ENCODE measurements at places on chromosomes 11 and 22.

DNA sequence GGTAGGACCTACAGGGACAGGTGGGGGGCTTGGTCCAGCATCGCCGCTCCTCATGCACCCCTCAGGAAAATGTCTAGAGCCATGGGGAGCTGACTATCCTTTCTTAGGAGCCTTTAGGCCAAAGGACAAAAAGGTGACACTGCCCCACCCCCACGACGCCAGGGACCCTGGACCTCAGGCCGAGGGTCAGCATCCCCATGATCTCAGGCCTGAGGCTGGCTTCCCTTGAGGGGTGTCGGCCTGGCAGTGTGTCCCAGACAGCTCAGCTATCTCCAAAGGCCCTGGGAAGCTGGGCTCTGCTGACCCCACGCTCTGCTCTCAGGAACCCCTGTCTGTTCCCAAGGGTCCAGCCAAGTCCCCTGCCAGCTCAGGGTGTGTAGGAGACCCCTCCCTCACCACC is 16.3 kb downstream of the MRGPRG start:
- DNase-seq = no peak

- DNase-seq = no peak
Measured at GRCh38 chr11:5983443-5983842, 3.3 kb downstream of the OR52L1 start.

- DNase-seq = no peak
Measured at GRCh38 chr11:104964247-104964646, 4.1 kb downstream of the CASP4 start.

DNA sequence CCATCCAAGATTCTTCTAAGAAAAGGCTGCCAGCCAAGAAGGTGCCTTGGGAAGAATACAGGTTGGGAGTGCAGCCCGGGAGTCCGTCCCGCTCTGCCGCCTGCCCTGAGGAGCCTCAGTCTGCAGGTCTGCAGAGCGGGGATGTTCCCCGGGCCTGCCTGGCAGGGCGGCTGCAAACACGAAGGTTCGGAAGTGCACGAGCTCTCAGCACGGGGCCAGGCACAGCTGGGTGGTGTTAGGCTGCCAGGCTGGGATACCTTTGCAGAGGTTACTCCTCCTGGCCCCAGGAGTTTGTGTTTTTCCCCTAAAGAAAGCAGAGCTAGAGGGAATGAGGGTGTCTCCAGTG is 9.4 kb upstream of the PRR5 start:
- no peak for DNase-seq

DNA sequence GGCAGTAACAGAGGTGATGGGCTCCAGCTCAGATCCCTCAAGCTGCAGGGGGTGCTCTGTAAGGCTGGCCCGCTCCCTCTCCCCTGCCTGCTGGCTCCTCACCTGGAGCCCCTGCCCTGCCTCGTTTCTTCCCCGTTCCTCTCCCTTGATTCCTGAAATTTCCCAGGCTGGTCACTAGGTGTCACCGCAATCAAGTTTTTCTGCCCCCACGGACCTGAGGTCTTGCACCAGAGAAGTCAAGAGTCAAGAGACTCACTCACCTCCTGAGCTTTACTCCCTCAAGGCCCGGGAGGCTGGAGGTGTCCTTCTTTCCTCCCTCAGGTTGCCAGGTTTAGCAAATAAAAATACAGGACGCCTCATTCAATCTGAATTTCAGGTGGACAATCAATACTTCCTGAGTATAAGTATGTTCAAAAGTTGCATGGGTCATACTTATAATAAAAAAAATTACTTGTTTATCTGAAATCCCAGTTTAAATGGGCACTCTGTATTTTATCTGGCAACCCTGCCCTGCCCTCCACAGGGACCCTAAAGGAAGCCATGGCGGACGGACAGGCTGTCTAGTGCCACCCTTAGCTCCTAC is 69.2 kb downstream of the SCUBE1 start:
- DNase-seq = peak; percentile 14

DNA sequence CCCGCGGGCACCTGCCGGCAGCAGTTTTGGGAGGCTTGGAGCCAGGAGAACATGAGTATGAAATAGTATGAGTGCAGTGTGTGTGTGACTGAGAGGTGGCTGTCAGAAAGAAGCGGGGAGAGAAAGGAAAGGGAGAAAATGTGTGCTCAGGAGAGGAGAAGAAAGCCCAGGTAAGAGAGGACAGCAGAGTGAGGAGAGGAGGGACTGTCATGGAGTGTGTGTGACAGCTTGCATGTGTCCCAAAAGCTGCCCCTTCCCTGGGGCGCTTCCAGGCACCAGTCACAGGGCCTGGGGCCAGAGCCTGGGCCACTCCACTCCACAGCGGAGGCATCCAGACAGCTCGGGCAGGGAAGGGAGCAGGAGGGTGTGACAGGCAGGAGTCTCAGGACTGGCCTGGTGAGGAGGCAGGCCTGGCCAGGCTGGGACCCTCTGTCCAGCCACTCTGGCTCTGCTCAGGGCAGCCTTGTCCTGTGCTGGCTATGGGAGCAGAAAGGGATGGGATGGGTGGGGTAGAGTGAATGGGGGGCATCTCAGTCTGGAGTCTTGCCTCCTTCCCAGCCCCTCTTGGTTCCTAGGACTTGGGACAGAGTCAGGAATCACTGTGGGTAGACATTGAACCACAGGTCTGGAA is 949 bp downstream of the MMP11 start:
- DNase-seq = no peak

DNA sequence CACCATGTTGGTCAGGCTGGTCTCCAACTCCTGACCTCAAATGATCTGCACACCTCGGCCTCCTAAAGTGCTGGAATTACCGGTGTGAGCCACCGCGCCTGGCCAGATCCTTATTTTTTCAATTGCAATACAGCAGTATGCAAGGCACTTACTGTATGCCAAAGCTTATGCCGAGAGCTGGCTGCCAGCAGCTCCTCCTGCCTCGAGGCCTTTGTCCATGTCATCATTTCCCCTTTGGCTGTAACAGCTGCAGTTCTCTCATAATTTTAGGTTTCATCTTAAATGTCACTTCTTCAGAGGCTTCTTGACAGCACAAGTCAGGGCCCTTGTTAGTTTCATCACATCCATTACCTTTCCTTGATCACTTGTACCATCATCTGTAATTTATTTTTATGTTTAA is 1.5 kb upstream of the SREBF2 start:
- no peak for DNase-seq

GRCh38 chr11:96306933-96307775 is 35.8 kb downstream of the MAML2 start:
- DNase-seq = no peak

GRCh38 chr11:105181100-105181499 is 41.5 kb upstream of the CARD18 start:
- no peak for DNase-seq

DNA sequence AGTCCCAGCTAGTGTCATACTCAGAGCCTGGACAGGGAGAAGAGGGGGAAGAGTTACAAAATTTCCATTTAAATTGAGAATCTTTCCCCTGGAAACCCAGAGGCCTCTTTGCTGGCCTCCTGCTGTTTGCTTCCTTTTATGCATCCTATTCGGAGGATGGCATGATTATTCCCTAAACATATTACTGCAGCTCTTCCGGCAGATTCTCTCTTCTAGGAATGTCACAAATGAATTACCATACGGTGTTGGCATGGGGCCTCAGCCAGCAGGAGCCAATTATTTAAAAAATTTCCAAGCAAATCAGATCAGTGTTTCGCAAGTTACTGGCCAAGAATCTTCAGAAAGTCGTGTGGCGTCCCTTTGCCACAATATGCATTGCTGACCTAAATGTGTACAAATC is 326.7 kb upstream of the NCAM1 start:
- DNase-seq = no peak

GRCh38 chr11:66846671-66847091 is 3.4 kb downstream of the RCE1 start:
- no peak for DNase-seq

DNA sequence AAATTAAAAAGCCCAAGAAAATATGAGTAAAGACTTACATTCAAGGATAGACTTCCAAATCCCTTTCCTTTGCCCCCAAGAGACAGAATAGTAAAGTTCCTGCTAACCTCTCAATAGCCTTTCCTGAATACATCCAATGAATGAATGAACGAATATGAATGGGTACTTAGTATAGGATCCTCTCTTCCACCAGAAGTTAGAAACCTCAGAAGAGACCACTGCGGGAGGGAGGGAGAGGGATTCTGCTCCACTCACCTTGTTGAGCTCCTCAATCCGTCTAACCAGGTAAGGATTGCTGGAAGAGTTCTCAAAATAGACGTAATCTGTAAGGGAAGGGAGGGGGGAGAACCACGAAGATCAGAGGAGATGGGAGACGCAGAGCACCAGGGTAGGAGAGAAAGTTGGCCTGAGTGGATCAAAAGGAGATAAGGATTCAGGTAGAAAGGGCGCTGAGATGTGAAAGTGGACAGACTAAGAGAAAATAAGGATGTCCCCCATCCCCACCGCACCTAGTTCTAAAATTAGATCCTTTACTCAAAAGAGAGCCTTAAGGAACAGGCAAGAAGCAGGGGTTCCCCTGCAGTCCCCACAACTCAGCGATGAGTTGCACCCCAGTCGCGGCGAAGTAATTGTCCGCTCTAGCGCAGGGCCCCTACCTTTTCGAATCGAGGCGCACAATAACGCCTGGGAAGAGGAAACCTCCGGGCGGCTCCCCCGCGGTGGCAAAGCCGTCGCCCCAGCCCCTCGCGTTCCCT is 1.1 kb downstream of the MTA2 start:
- no peak for DNase-seq

DNA sequence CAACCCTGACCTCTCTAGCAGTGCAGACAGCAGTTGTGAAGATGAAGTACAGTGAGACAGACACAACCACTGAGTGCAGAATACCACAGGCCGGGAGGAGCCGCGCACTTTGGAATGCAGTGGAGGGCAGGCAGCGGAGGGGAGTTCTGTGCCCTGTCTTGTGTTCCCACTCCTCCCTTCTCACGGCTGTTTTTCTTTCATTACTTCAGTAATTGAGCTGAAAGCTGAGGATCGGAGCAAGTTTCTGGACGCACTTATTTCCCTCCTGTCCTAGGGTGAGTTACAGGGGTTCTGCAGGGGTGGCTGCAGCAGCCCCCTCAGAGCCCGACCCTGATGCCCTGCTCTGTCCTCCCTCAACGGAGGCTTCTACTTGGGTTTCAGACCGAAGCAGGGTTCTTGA is 5.6 kb downstream of the CLDN5 start:
- DNase-seq = no peak

DNA sequence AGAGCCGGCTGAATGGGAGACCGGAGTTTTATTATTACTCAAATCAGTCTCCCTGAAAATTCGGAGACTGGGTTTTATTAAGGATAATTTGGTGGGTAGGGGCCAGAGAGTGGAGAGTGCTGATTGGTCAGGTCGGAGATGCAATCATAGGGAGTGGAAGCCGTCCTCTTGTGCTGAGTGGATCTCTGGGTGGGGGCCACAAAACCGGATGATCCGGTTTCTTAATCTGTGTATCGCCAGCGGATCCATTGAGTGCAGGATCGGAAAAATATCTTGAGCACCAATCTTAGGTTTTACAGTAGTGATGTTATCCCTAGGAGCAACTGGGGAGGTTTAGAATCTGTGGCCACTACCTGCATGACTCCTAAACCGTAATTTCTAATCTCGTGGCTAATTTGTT is 886 bp upstream of the NIPSNAP1 start:
- DNase-seq = no peak

DNA sequence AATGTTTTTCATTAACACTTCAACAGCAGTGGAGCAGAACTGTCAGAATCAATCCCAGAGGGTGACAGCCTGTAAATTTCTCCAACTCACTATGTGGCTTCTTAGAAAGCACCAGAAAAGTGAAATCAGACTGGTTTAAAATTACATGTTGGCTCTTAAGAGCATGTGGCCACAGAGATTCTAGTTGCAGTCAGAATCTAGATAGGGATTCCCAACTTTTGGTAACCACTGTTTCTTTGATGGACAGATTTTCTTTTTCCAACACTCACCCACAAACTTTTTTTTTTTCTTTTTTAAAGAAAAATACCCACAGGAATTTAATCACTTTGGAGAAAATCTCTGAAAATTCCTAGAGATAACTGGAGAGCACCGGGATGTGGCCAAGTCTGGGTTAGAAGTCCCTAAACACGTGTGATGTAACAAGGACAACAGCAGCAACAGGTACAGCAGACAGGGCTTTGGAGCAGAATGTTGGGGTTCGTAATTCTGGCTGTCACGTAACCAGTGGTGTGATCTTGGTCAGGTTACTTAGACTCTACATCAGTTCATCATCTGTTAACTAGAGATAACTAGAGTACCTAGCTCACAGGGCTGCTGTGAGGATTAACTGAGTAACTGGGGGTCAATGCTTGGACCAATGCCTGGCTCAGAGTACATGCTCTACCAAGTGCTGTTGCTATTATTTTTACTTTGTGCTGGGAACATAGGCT is 100.1 kb downstream of the NAT10 start:
- no peak for DNase-seq

DNA sequence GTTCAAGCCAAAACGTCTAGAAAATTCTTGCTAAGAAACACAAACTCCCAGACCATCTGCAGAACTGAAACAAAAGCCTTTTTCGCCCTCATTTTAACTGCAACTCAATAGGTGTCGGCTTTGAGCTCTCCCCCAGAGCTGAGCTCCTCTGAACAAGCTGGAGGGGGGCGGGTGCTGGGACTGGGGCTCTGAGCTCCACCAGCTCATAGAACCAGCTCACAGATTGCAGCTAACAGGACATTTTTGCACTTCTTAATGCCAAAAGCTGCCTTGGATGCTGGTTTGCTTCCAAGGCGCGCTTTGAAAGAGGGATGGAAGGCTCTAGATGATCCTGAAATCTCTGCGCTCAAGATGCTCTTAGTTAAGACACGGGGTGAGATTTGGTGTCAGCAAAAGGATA is 6.0 kb upstream of the YWHAH start:
- DNase-seq = no peak

DNA sequence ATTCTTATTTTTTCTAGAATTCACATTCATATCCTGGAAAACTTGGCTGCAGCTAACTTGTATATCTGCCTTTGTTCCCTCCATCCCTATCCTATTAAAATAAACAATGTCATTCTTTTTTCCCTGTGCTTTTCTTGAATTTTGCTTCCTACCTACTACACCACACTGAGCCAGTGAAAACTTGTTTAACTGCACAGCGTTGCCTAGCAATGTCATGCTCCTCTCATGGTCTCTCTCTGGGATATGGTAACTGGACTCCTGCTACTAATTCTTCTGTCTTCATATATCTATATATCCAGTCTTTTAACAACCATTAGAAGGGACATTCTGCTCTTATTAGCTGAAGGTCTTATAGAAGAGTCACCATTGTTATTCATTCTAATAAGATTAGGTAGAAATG is 434.4 kb downstream of the METTL15 start:
- no peak for DNase-seq

GRCh38 chr22:50528682-50529415 is 963 bp downstream of the TYMP start:
- no peak for DNase-seq

- no peak for DNase-seq
Measured at GRCh38 chr11:12845739-12846358, 163.3 kb upstream of the RASSF10 start.

- DNase-seq = no peak
Measured at GRCh38 chr11:126192361-126192760, 19.1 kb downstream of the RPUSD4 start.

Data from stimulated activated CD4-positive, alpha-beta T cell treated with anti-CD3 and anti-CD28 coated beads, Interleukin-12 subunit alpha, Interleukin-12 subunit beta, amount 100 ng/mL, for 48 hours (primary cell).